H4 (cell line): ENCODE measurements at places on chromosomes 7 and 10. TPM values are rescaled to one million over a fixed set of nuclear protein-coding genes. Genes with fewer than 3 reads are reported as not detected.

DNA sequence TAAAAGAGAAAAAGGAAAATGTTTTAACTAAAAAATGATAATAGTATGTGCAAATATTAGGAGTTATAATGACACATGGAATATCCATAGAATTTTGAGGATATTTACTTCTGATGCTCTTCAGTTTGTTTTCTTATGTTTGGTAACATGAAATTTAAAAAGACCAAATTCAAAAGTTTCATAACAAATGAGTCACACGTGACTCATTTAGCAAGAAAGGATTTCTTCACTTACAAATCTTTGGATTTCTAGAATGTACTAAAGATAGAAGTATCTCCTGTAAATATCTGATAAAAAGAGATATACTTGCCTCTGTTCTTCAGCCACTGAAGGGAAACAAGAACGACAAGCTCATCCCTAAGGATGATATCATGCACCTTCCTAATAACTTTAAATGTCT is 774.5 kb upstream of the LRRTM3 start:
- no peak for DNase-seq

- DNase-seq = no peak
These were observed 14.6 kb downstream of the VOPP1 start for GRCh38 chr7:55557666-55558188.

GRCh38 chr7:20238754-20239324 is 21.7 kb upstream of the MACC1 start:
- peak; percentile 99 for DNase-seq

- DNase-seq = no peak
These were observed 225.0 kb downstream of the PAXIP1 start for GRCh38 chr7:154777908-154778307.

- DNase-seq = no peak
These were observed 69.5 kb upstream of the ZNF92 start for GRCh38 chr7:65304175-65304574.

- DNase-seq = peak; percentile 54
These were observed 145.1 kb downstream of the GRM8 start for GRCh38 chr7:127107601-127108007.

GRCh38 chr10:27701938-27702537 is 43.6 kb downstream of the MKX start:
- no peak for DNase-seq

- DNase-seq = no peak
These were observed 62.8 kb upstream of the NPS start for GRCh38 chr10:127486355-127486754.

DNA sequence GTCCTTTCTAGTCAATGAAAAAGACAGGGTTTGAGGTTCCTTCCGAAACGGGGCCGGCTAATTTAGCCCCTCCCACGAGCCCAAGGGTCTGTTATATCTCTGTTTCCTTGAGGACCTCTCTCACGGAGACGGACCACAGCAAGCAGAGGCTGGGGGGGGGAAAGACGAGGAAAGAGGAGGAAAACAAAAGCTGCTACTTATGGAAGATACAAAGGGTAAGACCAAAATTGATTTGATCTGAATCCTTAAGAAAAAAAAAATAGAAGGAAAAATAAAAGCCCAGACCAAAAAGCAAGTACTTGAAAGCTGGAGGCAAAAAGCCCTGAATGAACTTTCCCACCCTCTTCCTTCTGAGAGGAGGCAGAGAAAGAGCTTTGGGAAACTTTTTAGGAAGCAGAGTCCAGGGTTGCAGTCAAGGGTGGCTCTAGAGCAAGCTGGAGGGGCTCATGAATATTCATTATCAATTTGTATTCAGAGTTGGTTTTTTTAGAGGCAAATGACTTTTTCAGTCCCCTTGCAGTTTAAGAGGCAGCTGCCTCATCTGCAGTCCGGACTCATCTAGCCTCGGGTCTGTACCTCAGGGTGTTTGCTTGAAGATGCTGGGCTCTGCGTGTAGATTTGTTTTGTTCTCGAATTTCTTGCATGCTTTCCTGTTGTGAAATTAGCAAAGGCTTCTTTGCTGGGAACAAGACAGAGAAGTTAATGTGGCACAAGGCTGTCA is at the start of gene ENTPD1:
Gene ENTPD1 (plus strand): TSS at position 123 of the 721 bp plus-strand sequence. CDS start 77 bp downstream, at position 200.
- no peak for DNase-seq

- DNase-seq = no peak
These were observed 10.7 kb upstream of the PCBD1 start for GRCh38 chr10:70899096-70899495.

DNA sequence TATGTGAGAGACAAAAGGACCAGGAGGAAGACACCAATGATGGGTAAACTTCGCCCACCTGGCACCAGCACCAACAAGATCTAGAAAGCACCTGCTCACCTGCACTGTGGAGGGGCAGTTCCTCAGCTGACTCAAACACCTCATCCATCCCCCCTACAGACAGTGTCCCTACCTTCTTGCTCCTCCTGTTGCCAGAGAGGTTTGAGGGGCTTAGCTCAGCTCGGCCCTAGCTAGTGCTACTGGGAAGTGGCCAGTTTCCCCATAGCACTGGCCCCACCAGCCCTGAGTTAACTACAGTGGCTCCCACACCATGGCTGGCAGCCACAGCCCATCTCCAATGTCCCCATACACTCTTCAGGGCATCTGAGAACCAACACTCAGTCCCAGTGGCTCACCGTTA is 70.8 kb downstream of the GRID1 start:
- no peak for DNase-seq

DNA sequence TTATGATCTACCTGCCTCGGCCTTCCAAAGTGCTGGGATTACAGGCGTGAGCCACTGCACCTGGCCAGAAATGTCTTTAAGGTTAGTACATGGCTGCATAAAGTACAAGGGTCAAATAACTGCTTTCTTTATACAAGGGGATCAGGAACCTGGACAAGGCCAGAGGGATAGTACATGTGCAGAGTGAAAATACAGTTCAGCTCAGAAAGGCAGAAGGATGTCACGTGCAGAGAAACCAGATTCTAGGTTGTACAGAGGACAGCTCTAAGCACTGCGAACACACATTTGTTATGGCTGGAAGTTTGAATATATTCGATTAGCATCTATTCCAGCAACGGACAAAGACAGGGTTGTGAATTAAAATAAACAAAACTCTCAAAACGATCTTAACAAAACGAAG is 6.0 kb upstream of the RSBN1L start:
- DNase-seq = no peak

GRCh38 chr10:122277526-122278136 is 6.5 kb downstream of the BTBD16 start:
- no peak for DNase-seq

GRCh38 chr7:158029509-158029908 is 558.1 kb downstream of the PTPRN2 start:
- no peak for DNase-seq

DNA sequence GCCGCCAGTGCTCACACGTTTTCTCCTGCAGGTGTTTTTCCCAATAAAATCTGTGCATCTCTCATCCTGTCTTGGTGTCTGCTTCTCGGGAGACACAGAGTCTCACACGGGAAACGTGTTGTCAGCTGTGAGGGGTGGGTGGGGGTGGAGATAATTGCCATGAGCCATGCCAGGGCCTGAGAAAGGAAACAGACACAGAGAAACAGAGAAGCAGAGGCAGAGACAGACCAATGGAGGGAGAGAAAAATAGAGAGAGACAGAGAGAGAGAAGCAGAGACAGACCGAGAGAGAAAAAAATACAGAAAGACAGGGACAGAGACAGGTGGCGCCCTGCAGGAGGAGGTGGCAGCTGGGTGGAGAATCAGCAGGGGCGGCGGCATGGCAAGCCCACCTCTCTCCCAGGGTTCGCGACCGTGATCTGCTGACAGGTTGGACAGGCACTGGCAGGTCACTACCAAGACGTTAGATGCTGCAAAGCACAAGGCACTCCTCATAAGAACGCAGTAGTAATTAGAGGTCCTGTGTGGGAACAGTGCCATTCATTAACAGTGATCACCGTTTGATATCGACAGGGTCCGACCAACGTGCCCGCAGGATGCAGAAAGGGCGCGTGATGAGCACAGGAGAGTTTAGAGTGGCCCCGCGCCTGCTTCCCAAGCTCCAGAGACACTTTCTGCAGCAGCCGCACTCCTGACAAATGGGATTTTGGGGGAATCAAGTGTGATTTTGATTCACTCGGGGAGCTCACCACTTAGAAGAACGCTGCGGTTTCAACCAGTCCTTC is 70.5 kb upstream of the INSIG1 start:
- DNase-seq = no peak

DNA sequence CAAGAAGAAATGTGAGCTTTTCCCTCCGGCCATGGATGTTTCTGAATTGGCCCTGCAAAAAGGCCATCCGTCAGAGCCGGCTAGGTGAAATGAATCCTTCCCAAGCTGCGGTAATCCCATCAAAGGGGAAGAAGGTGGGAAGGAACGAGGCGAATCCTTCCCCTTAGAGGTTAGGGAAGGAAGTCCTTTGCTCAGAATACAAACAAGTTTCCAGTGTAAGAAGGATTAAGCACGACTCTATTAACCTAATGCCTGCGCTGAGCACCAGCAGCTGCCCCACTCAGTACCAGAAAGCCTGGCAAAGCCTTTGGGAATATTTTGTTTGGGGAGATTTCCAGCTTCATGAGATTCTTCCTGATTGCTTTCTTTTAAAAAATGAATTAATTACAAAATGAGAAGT is 42.8 kb downstream of the CLRN3 start:
- no peak for DNase-seq

- no peak for DNase-seq
These were observed 71.9 kb downstream of the FAM13C start for GRCh38 chr10:59290448-59290847.

- no peak for DNase-seq
These were observed 52.7 kb downstream of the PRLHR start for GRCh38 chr10:118542745-118543144.

- DNase-seq = no peak
These were observed 27.3 kb upstream of the MACC1 start for GRCh38 chr7:20244334-20245120.

- no peak for DNase-seq
These were observed 33.0 kb downstream of the PLEKHA1 start for GRCh38 chr10:122407375-122408125.

DNA sequence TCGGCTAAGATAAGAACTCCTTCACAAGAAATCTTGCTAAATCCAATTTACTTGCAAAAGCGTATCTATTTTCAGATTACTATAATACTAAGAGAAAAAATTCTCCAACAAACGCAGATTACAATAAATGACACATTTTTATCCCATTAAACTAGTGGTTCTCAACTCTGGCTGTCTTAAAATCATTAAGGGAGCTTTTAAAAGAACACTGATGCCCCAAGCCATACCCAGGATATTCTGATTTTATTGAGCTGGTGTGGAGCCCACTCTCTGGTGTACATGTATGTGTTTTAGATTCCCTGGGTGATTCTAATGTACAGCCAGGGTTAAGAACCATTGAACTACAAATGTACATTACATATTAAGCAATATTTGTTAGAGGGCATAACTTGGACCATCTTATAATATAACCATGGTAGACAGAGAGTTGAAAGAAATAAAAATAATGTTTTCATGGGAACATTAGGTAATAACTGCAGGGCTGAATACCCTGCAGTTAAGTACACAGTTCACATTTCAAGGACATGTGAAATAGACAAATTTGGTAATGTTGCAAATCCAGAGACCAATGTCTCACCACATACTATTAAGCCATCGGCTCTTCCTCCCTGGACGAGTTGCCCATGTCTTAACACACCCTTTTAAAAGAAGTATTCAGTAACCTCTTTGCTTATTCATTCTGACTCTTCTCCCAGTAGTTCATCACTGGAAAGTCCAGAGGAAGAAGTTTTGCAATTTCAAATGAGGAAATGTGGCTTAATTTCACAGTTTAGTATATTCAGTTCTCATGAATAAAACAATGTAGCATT is 6.2 kb downstream of the GSAP start:
- DNase-seq = peak; percentile 40

DNA sequence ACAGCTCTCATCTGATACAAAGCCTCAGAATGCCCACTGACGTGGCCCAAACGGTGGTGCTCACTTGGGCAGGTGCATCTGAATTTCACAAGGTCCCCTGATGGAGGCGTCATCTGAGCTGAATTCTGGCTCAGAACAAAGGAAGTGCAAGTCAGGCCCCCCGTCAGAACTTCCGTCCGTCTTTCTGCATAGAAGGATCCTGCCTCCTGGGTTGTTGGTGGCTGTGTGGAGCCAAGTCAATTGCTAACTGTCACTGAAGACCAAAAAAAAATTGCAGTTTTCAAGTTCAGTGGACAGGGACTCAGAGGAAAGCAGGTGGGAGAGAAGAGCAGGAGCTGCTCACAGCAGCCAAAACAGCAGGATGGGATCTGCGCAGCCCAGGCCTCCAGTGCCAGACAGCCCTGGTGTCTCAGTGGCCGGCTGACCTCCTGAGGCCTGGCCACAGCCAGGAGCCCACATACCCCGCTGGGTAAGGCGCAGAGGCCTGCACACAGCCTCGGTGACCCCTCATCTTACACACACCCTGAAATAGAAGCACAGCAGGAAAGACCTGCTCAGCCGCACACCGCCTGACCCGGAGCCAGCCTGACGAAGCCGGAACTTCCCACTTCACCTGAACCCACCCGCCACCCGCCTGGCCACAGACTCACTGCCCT is 49.4 kb downstream of the PYROXD2 start:
- DNase-seq = no peak

- DNase-seq = no peak
These were observed 994 bp upstream of the CYP51A1 start for GRCh38 chr7:92135052-92135889.

GRCh38 chr10:13684252-13684791 is 97.6 kb downstream of the PRPF18 start:
- no peak for DNase-seq

- no peak for DNase-seq
These were observed 7.1 kb upstream of the WDR86 start for GRCh38 chr7:151416941-151417315.

- no peak for DNase-seq
These were observed 107.2 kb downstream of the CNTNAP2 start for GRCh38 chr7:146223851-146224250.

Gene ADCYAP1R1
- 0.17 and 0.27 TPM in 2 replicates for total RNA-seq

Gene LIPJ
- not detected in 2 replicates for total RNA-seq

Gene OGA
- total RNA-seq = 42.8 and 45.3 TPM in 2 replicates

Gene DNAH11
- 53.6 and 60.4 TPM in 2 replicates for total RNA-seq

Gene MET
- total RNA-seq = 51.1 and 67.7 TPM in 2 replicates

Gene ERVW-1
- not detected in 2 replicates for total RNA-seq

Gene CUBN
- total RNA-seq = 0.06 and 0.14 TPM in 2 replicates

Gene IDI2
- not detected in 2 replicates for total RNA-seq

Gene FLNC
- 0.10 and 0.14 TPM in 2 replicates for total RNA-seq

Gene ZNF425
- total RNA-seq = 0.88 and 1.7 TPM in 2 replicates

Gene TMEM130
- 1.2 and 2.5 TPM in 2 replicates for total RNA-seq

Gene ZNF488
- total RNA-seq = 0.53 and 1.0 TPM in 2 replicates

Gene VWDE
- total RNA-seq = 2.0 and 3.1 TPM in 2 replicates

Gene CYP26C1
- not detected in 2 replicates for total RNA-seq

Gene ITPRID1
- 0.39 TPM in 1 of 2 replicates, not detected in the other for total RNA-seq
